ENCODE measurements at places on chromosomes 2 and 18.

DNA sequence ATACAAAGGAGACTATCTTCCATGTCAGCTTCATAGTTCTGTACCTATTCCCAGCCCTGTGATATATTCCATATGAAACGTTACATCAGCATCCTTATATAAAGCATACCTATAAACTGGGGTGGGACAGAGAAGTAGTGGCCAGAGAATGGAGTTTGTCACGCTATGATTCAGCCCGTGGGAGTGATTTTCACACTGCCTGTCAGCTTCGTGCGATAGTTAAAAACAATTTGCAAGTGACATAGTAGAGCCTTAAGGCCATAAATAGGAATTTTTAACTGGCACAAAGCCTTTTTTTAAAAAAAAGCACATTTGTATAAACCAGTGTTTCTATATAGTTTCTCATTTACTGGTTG lies 30.2 kb downstream of the PKP4 start:
- no peak for DNase-seq

- no peak for DNase-seq
Observed at GRCh38 chr18:77960791-77961410, 711.3 kb downstream of the GALR1 start.

DNA sequence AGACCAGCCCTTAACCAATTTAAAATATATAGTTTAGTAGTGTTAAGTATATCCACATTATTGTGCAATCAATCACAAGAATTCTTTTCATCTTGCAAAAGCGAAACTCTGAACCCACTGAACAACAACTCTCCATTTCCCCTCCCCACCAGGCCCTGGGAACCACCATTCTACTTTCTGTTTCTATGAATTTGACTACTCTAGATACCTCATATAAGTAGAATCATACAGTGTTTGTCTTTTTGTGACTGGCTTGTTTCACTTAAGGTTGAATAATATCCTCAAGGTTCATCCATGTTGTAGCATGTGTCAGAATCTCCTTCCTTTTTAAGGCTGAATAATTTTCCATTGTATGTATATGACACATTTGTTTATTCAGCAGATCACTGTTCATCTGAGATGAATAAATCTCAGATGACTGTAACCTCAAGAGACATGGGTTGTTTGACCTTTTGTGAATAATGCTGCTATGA lies 8.1 kb upstream of the SOS1 start:
- DNase-seq, result no peak

DNA sequence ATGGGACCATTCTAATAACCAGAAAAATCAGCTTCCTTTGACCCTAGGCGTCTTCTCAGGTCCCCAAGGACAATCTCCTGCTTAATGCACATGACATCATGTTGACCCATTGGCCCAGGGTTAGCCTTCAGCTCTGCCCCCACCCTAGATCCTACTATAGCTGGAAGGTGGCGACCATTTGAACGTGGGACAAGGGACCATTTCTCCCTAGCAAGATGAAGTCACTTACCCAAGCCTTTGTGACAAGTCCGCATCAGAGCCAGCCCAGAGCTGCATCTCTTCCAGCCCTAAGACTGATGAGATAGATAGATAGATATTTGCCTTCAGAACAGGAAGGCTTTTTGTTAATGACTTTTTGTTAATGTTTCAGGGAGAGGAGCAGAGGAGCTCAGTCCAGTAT lies 28.2 kb upstream of the TAF1B start:
- DNase-seq, result no peak

DNA sequence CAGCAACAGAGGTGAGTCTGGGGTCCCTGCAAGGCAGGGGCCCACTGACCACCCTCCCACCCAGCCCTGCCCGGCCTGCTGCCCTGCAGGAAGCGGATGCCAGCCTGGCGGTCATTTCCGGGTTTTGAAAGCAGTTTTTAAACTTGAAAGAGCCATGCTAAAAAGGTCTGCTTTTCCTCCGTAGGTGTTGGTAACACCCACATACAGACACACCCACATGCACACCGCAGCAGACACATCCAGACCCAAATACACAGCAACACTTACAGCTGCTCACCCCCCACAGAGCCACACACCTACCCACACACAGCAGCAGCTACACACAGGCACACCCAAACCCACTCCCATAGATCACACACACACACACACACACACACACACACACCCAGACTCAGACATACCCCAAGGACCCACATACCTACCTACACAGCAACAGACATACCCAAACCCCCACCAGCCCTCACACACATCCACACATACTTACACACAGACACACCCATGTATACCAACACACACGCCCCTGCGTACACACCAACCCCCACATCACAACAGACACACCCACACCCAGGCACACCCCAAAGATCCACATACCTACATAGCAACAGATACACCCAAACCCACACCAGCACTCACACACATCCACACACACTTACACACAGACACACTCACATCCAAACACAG lies 7.6 kb downstream of the ZFP36L2 start:
- no peak for DNase-seq

GRCh38 chr2:111918383-111918806 lies 20.0 kb downstream of the MERTK start:
- DNase-seq, result no peak

DNA sequence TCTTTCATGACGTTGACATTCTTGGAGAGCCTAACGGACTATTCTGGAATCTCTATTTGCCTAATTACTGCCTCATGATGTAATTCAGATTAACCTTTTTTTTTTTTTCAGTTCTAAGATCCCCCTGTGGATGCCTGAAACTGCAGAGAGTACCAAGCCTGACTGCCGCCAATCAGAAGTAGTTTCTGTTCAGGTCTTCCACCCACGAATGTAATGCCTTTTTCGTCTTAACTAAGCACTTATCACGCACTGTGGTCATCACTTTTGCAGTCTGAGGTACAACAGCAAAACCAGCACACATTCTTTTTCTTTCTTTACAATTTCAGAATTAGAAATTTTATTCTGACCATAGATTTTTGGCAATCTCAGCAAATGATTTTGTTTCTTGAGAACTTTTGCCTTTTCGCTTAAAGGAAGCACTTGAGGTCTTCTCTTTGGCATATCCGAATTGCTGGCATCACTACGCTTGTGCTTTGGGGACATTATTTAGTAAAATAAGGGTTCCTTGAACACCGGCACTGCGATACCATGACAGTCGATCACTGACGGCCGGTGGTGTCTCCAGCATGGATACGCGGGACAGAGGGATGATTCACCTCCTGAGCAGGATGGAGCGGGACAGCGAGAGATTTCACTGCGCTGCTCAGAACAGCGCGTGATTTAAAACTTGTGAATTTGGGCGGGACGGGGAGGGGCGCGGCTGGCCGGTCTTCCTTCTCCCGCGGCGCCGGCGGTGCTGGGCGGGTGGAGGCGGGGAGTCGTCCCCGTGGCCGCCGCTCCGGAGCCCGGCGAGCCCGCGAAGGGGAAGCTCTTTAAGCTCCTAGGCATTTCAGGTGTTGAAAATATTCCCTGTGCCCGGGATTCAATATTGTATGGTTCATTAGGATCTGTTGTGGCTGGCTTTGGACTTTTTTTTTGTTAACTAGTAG lies 32.0 kb upstream of the GPR55 start:
- no peak for DNase-seq

GRCh38 chr2:186559370-186559769 lies 30.5 kb upstream of the ITGAV start:
- DNase-seq, result no peak

DNA sequence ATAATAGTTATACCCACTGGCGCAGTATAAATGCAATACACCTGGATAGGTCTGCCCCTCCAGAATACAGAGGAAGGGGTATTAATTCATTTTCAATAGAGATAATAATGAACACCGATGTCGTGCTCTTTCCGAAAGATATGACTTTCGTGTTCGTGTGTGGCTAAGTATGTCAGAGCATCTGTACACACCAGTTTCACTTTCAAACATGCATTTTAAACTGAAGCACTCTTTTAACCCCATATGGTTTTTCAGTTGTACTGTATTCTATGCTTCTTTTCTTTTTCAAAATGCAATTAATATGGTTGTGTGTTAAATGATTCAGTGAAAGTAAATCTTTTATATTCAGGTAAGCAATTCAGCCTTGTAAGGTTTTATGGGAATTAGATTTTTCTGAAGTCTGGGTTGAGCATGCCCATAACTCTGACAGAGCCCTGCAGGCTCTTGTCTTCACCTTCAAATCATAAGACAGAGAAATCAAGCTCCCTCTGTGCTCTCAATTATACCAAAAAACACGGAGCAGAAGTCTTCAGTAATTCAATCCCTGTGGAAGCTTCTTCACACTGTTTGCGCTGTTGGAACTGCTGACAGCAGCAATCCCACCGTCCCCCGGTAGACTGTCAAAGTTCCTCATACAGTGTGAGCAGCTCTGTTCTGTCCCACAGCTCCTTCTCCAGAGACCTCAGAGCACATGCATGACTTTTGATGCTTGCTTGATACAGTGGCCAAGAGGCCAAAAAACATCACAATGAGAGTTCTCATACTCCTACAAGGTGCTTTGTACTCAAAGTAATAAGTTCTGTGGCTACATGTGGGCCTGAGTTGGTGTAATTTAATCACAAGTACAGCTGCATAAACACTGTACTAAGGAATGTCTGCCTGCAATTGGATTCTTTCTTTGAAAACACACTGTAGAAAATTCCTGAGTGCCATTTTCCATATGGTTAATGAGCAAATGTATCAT lies 186.8 kb downstream of the ZNF521 start:
- no peak for DNase-seq

DNA sequence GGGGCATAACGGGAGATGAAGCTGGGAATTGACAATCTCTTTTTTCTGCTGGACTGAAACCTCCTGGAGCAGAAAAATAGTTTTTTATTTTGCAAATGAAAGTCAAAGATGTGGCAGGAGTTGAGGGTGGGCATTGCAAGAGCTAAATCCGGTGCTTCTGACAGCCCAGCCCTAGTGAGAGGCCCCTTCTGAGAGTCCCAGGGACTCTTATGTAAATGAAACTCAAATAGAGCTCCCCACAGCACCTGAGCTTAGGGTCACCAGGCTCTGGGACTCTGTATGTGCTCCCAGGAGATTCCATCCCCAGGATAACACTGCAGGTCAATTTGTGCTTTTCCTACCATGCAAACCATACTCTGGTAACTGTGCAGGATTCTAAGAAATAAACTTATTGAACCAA lies 192.8 kb downstream of the ANKRD30B start:
- DNase-seq, result peak; percentile 22

GRCh38 chr2:42962508-42962953 lies 170.1 kb upstream of the HAAO start:
- no peak for DNase-seq

GRCh38 chr18:57286949-57287348 lies 65.4 kb upstream of the ST8SIA3 start:
- no peak for DNase-seq

DNA sequence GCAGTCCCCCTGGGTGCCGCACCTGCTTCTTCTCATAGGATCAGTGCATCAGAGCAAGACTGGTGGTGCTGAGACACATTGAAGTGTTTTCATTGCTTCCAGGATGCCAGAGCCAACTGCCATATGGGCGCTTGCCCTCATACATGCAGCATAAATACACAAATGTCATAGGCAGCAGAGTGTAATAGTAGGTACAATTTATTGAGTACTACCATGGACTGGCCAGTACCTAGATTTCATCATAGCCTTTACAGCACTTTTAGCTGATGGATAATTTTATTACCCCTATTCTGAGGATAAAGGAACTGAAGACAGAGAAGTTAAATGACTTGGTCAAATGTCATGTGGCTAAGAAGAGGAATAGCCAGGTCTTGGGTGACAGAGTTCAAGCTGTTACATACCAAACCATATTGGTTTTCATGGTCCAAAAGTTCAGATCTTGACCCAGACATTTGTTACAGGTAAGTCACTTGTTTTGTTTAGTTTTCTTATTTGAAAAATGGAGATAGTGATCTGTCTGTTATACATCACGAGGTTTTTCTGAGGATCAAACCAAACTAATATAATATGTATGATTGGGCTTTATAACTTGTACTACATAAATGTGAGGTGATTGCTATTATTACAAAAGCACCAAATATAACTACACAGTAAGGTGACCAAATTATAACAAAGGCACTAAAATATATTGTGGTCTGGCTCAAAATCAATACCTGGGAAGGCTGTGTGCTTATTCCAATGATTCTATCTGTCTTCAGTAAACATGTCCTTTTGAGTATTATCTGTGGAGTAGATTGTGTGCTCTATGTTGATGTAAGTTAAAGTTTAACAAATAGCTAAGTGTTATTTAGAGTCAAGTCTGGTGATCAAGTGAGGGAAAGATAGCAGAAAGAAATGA lies 151.9 kb upstream of the CYRIA start:
- DNase-seq, result no peak
